ENCODE measurements at places on chromosomes 11 and 22.

- DNase-seq, result no peak
Measured at GRCh38 chr11:95760941-95761340, 28.6 kb downstream of the FAM76B start.

DNA sequence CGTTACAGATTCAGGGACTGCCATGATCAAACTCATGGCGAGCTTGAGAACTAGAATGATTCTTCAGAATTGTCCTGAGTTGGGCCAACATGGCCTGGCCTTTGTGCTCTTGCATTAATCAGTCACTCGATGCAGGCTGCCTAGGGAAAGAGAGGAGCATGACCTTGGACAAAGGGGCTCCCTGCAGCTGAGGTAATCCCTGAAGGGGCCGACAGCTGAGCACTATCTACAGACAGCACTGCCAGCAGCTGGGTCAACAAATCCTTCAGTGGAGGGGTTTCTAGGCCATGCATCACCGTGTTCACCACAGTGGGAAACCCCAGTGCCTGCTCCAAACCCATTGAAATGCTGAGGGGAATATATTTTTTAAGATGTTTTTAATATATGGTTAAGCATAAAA, 159.5 kb upstream of the POU2AF2 start:
- DNase-seq, result no peak

GRCh38 chr11:36507824-36508489, 2.1 kb downstream of the TRAF6 start:
- no peak for DNase-seq

DNA sequence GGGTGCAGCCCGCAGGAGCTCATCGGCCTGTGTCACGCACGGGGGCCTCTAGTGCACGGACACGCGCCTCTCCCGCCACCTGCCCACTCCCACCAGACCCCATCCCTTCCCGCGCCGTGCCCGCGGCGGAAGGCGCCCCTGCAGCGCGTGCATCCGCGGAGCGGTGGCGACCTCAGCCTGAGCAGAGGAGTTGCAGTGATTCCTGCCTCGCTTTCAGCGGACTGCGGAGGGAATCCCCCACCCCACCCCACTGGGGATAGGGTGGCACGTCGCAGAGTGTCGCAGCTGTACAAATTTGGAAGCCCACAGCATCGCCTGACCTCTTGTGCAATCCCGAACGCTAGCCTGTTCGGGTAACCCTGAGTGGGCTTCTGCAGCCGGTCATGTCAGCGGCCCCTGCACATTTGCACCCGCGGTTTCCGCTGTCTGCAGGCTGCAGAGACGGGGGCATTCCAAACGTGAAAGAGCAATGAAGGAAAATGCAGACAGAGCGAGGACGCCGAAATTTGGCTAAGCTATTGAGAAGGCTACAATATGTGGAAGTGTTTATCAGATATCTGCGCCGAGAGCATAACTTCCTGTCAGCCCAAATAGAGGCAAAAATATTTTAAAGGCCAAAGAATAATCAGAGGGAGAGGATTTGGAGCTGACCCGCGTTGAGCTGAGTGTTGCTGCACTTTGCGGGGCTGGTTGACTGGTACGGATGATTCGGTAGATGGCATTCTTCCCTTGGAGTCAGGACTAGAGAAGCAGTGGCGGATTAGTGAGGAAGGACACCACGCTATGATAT, 617 bp upstream of the ARHGAP20 start:
- DNase-seq, result no peak

DNA sequence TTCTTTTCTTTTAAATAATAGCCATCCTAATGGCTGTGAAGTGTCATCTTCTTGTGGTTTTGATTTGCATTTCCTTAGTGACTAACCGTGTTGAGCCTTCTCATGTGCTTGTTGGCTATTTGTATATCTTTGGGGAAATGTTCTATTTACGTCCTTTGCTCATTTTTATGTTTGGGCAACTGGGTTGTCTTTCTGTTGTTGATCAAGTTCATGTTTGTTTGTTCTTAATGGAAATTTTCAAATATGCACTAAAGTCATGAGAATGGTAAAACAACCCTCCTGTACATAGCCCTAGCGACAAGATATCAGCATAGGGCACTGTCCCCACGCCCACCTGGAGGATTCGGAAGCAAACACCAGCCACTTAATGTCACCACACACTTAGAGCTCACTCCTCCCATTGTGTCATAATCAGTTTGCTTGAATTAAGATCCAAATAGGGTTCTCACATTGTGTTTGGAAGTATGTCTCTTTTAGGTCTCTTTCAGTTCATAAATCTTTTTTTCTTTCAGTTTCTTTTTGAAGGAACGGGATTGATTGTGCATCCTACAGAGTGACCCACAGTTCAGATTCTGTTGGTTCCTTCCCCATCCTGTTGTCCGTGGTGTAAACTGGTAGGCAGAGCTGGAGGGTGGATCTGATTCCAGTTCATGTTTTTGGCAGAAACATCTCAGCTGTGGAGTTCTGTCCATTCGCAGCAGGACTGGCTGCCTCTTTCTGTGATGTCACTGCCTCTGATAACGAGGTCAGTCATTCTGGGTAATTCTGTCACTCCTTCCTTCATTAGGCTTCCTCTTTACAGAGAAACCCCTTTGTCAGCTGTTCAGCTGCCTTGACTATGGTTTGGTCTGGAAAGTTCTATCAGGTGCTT, 26.4 kb upstream of the ADORA2A start:
- DNase-seq, result no peak

GRCh38 chr22:45683680-45684079, 12.0 kb downstream of the ATXN10 start:
- no peak for DNase-seq

- DNase-seq, result no peak
Measured at GRCh38 chr11:205221-206001, 1.8 kb downstream of the BET1L start.

All from thymus (tissue), 14 donors.